ENCODE measurements at places on chromosomes 5 and 9.

DNA sequence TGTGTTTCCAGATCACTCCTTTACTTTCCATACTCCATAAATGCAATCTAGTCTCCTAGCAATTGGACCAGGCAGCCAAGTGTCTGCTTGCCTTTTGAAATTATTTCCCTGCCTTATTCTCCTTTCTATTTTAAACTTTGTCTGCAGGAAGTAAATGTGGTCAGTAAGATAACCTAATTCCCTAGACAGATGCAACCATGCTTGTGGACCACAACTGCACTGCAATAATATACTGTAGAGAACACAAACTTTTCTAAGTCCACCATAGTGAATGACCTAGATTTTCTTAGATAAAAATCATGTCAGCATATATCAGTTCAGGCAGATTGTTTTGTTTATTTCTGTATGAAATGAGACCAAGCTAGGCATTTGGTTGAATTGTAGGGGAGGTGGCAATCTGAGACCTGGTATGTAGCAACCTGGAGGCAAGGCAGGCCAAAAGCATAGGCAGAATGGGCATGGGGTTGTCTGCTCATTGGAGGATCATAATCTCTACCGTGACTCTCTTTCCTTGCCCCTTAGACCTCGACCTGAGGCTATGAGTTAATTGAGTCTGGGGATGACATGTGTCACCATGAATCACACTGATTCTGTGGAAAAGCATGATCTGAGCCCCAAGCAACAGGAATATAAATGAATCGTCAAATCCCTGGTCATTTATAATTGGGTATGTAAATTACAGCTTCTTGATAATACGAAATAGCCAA is 20.7 kb downstream of the ACTL7B start:
- no peak for DNase-seq

GRCh38 chr9:93451849-93452709 is 594 bp downstream of the FAM120A start:
- peak; percentile 40 for DNase-seq

DNA sequence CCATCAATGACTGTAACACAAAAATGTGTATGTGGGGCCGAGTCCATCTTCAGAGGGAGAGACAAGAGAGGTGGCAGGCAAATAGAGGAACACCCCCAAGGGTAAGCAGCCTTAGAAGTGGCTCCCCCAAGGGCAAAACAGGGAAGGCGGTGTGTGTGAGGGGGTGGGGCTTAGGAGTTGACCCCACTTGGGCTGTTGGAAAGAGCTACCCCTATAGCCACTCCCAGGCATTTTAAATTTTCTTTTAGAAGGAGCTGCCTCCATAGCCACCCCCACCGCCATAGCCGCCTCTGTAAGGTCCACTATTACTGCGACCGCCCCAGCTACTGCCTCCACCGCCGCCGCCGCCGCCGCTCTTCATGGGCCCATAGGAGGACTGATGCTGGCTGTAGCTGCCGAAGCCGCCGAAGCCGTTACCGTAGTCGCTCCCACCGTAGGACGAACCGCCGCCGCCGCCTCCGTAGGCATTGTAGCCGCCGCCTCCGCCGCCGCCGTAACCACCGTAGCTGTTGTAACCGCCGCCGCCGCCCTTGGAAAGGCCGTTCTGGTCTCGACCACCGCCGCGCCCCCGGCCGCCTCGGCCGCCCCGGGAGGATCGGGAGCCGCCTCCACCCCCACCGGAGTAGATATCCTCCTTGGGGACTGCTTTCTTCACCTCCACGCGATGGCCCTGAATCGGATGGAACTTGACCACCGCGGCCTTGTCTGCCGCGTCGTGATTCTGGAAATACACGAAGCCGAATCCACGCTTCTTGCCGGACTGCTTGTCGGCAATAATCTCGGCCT is 1.1 kb downstream of the HNRNPA0 start:
- DNase-seq, result peak; percentile 27

GRCh38 chr9:15121630-15122029 is 185.4 kb downstream of the TTC39B start:
- DNase-seq, result no peak

DNA sequence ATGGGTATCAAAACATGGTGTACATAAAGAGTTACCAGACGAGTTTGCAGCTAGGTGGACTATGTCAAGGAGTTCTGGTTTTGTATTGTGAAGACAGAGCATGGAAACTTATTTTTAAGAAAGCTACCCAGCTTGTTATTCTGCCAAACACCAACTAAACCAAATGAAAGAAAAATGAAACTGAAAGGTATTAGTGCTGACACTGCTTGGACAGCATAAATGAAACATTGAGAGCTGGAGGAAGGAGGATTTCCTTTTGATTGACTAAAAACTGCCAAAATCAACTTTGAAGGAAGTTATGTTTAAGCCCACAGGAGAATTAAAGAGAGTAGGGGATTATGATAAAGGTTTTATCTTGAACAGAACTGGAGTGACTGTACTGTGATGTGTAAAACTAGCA is 766.2 kb downstream of the PTPRD start:
- no peak for DNase-seq

Data from activated T-cell treated with anti-CD3 and anti-CD28 coated beads for 48 hours (primary cell).